ENCODE measurements at places on chromosomes 1 and 21.

DNA sequence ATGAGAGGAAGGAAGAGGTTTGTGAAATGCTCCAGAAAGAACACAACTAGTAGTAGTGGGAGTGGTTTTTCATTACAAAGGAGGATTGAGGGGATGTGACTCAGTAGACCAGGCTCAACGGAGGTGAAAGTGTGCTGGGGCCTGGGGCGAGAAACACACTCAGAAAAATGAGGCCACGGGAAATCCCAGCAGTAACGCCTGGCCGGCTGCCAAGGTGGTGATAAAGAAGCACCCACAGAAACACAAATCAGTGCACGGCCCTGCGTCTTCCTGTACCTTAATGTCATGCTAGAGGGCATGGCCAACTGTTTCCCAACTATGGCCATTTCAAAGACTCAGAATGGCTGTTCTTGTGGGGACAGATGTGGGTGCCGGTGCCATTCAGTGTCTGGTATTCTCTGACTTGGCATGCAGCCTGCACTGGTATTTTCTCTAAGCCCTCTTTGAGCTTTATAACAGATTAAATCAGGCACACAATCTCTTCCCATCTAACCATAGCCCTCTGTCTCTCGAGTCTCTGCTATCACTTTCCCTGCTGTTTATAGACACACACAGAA lies 38.2 kb downstream of the URB2 start:
- DNase-seq: no peak

DNA sequence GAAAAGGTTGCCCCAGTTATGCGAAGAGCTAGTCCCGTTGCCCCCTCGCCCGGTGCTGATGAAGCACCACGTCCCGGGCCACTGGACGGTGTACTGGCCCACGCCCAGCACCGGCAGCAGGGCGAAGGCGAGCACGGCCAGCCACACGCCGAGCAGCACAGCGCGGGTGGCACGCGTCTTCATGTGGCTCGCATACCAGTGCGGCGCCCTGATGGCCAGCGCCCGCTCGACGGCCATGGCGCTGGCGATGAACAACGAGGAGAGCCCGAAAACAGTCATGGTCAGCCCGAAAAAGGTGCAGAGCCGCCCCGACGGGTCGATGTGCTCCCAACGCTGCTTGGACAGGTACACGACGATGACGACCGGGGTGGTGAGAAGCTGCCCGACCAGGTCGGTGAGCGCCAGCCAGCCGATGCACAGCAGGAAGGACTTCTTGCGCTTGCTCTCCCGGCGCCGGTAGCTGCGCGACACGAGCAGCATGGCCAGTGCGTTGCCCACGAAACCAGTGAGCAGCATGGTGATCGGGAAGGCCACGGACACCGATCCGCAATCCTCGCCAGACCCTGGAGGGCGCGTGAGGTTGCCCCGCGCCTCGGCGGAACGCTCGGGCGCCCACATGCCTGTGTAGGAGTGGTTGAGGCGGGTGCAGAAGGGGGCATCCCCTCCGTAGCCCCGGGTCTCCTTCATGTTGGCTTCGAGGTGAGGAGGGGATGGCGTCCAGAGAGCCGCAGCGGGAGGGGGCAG lies 553 bp downstream of the PTGER3 start:
- DNase-seq: no peak

DNA sequence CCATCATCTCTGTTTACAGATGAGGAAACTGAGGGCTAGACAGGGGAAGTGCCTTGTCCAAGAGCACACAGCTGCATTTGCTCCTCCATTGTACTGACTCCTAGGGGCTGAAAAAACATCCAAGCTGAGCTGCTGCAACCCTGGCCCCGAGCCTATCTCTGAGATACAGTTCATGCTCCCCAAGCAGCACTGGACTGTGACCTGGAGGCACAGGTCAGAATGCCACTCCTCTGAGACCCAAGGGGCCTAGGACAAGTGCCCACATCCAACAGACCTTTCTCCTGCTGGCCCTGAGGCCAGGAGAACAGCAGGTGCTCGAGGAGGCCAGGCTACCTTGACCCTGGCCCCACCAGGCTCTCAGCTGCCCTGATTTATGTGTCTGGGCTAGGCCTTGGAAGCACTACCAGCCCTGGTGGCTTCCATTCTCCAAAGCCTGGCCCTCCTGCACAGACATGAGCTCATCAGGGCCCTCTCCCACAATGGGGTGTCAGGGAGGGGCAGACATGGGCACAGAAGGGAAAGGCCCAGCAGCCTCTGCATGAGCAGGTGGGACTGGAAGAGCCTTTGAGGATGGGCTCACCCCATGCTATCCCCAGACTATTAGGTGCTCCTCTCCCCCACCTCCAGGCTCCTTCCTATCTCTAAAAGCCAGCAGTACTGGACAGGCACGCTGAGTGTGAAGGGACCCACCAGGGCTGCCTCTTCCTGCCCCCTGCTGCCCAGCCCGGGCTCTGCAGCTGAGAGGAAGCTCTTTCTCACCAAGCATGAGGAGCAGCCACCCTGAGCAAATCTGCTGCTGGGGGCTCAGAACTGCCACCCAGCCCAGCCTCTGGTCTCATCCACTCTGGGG lies 18.8 kb downstream of the ADGRB2 start:
- no peak for DNase-seq

GRCh38 chr1:203046984-203047630 lies 20.8 kb downstream of the PPFIA4 start:
- DNase-seq: no peak

DNA sequence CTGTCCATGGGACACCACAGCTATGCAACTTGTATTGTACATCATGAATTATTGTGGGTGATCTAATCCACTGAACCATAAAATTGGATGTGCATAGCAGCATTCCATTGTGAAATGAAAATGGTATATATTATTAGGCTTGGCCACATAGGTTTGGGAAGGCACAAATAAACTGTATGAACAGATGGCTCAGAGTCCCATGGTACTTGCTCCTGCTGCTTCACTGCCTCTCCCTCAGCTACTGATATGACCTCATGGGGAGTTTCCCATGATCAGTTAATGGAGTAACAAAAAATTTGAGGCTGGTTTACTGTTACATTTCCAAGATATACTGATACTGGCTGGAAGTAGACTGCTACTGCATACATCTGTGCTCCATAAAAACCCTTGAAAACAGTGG lies 152.7 kb upstream of the NEGR1 start:
- no peak for DNase-seq

DNA sequence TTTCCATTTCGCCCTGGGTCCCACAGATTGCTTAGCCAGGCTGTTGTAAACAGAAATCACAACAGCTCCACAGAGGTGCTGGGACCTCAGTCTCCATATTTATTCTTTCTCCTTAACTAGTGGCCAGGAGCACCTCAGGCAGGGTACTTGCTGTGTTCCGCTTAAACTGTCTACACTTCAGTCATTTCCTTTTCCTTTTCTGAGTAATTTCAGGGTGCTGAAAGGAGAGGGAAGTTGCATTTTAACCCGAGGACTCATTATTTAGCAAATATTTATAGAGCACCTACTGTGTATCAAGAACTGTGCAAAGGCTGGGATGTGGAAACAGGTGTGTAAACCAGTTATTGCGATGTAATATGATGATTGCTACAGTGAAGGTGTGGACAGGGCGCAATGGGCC lies 41.9 kb downstream of the ACP6 start:
- no peak for DNase-seq

DNA sequence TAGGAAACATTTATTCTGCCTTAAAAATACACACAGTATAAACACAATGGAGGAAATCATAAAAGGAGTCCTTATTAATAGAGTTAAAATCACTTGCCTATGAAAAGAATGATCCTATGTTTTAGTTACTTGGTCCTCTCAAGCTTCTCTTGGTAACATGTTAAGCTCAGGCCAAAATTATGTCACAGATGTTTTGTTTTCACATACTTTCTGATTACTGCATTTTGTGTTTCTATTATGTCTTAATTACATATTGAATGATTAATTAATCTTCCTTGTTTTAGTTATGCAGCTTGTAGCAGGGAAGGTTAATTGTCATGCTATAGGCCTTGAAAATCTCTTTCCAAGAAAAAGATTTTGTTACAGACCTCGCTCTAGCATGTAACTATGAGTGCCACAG lies 406.0 kb downstream of the PLA2G4A start:
- no peak for DNase-seq

- DNase-seq: no peak
Measured at GRCh38 chr21:43923391-43923790, 58.4 kb downstream of the AGPAT3 start.

DNA sequence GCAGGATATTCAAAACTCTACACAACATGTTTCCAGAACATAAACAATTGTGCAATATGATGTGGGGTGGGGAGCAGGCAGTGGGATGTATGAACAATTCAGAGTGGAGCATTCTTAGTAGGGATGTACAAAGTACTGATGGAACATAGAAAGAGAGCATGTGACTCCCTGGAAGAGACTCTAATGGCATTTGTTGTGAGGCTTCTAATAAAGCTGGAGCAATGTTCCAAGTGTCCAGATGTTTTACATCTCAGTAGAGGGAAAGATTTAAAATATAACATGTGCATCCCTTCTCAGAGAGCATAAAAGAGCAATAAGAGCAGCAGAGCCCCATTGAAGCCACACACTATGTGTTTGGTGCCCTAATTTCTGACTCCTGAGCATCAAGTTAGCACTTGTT lies 116.5 kb downstream of the BRINP2 start:
- no peak for DNase-seq

DNA sequence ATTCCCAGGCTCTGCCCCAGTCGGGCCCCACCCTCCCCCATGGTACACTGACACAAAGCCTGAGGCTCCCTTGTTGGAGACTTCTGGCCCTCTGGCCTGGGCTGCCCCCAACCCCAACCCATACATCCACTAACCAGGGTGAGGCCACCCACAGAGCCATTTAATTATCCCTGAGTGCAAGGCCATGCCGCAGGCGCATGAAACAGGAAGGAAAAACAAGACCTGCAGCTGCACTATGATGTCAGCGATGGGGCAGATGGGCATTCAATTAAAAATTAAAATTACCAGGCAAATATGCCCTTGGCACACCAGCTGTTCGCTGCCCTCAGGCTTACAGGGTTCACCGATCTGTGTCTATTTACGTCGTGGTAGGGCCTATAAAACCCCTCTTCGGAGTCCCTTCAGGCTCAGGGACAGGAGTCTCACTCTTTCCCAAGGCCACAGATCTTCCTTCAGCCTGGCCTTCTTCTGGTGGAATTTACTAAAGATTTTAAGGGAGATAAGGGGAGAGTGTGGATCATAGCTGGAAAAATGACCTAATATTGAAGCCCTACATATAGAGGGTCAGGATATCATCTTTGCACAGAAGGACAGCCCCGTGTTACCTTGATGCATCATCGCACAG lies 29.6 kb upstream of the RGS16 start:
- no peak for DNase-seq

DNA sequence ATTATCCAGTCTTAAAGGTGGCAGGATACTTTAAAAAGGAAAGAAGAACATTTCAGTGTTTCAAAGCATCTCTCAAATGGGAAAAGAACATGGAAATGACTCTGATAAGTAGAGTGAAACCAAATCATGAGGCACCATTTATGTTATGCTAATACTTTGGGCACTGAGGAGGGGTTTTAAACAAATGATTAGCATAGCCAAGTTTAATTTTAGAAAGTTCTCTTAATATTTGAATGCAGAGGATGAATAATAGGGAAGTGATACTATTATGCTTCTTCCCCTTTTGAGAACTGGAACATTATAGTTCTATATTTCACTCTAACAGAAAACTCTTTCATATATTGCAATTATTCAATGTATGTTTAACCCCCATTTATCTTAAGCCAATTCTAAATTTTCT lies 1181.9 kb upstream of the PRMT6 start:
- no peak for DNase-seq

GRCh38 chr1:203190949-203191348 lies 4.4 kb upstream of the CHI3L1 start:
- no peak for DNase-seq

DNA sequence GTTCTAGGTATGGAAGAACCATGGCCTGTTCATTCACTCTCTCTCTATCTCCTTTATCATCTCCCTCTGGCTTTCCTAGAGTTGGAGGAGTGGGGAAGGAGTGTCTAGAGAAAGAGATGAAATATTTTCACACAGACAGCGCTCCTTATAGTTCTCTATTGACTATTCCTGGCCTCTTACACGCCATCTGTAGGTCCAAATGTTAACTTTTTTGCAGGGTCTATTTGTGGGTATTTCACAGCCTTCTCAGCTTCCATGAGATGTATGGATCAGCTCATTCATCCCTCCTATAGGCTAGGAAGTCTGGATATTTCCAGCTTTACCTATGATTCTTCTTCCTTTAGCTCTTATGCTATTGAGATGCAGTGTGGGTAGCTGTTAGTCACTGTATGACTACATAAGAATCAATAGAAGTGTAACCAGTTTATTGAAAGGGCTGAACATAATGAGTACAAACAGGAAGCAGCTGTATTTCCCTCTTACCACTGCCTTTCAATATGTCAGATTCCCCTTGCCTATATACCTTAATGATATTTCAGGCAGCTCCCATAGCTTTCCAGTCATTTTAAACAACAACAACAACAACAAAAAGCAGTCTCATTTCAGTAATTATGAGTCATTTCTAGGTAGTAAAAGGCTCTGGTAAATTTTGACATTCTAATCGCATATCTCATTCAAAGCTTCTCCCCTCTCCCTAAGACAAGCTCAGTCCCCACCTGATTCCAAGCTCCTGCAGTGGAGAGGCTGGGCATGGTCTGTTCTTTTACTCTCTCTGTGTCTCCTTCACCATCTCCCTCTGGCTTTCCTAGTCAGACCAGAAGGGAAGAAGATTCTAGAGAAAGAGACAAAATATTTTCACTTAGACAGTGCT lies 149.5 kb downstream of the TTLL7 start:
- no peak for DNase-seq

GRCh38 chr1:145719230-145720079 lies at the start of gene CD160:
Gene CD160 (plus strand): TSS chr1:145719499. CDS start chr1:145728328, 8,829 bp downstream.
- no peak for DNase-seq

DNA sequence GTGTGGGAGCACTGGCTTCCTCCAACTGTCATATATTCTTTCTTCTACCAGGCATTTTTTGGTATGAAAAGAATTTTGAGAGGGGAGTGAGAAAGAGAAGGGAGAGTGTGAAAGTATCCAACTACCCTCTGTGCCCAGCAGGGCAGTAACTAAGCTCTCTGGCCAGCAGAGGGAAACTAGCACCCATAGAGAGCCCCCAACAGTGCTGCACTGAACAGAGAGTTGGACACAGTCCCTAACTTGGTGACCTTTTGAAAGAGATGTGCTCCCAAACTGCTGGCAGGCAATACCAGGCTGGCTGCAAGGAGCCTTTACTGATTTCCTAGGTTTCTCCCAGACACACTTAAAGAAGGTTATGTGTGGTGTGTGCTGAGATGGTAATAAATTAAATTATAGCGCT lies 118.8 kb upstream of the PBX1 start:
- no peak for DNase-seq

GRCh38 chr1:168121401-168122011 lies 15.2 kb downstream of the GPR161 start:
- no peak for DNase-seq

GRCh38 chr1:230170622-230171021 lies 103.6 kb downstream of the GALNT2 start:
- no peak for DNase-seq

DNA sequence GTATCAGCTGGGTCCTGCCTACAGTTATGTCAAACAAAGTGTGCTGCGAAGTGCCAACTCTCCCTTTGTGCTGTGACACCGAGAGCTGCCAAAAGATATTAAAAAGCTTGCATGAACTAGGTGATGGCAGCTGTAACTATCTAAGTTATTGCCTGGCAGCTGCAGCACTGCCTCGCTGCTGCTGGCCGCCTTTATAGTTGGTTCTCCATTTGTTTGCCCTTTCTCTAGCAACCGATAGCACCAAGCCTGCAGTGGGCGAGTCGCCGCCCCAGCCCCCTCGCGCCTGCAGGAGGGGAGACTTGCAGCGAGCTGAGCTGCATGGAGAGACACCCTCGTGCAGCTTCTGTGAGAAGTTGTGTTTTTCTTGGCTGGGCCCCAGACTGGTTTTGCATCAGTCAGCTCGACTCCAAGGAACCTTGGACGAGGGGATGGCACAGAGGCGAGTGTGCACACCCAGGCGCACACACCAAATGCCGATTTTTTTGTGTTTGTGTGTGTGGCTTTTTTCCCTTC lies 330.6 kb downstream of the RPS6KC1 start:
- no peak for DNase-seq
